ENCODE measurements at places on chromosomes 4 and X. TPM values are rescaled to one million over a fixed set of nuclear protein-coding genes. Genes with fewer than 3 reads are reported as not detected.

Gene TTC29
- total RNA-seq, result not detected

Gene ASB12
- not detected for total RNA-seq

Gene TIMP1
- 62.6 TPM for total RNA-seq

Gene UGT8
- under 0.01 TPM for total RNA-seq

Gene RTL3
- total RNA-seq, result not detected

Gene TLR10
- not detected for total RNA-seq

Gene GAGE12H
- not detected for total RNA-seq

Gene WDR13
- total RNA-seq, result 163 TPM

Gene VCX3A
- total RNA-seq, result not detected

Gene FMR1NB
- total RNA-seq, result not detected

Gene CDS1
- 22.9 TPM for total RNA-seq

Gene EGFL6
- total RNA-seq, result not detected

Gene NLGN4X
- total RNA-seq, result under 0.01 TPM

Gene ATP2B3
- total RNA-seq, result not detected

Gene GAGE1
- not detected for total RNA-seq

Gene FAM114A1
- 414 TPM for total RNA-seq

Gene TRIM75
- total RNA-seq, result not detected

Gene FAM47C
- total RNA-seq, result not detected

Gene F8A1
- 4.3 TPM for total RNA-seq

Gene SMIM10L2A
- 0.39 TPM for total RNA-seq

Gene HAND2
- total RNA-seq, result 19.6 TPM

Gene TCEAL6
- not detected for total RNA-seq

Gene TACR3
- not detected for total RNA-seq

Gene ASB5
- not detected for total RNA-seq

Gene ANK2
- 0.79 TPM for total RNA-seq

Gene DNAJB14
- total RNA-seq, result 50.5 TPM

Gene SPINK2
- not detected for total RNA-seq

Gene FGF13
- not detected for total RNA-seq

Gene RRAGB
- total RNA-seq, result 61.6 TPM

Data from placental epithelial cell (primary cell).